ENCODE measurements at places on chromosomes 5 and 9.

DNA sequence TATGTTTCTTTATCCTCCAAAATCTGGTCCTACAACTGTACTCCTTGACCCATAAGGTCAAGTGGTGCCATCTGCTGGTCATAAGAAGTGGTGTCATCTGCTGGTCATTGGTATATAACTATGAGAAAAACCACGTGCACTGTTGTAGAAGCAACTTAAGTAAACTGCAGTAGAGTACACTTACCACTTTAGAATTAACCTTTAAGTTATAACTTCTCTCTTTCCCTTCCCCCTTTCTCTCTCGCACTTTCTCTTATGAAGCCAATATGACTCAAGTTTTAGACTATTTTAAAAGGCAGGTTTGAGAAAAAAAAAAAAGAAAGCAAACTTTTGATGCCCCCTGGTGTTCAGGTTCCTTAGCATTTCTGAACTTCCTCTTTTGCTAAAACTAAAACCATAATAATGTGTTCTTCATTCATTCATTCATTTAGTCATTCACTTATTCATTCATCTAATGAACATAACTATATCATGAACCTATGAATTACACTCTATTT is 12.8 kb upstream of the MTAP start:
- no peak for DNase-seq

DNA sequence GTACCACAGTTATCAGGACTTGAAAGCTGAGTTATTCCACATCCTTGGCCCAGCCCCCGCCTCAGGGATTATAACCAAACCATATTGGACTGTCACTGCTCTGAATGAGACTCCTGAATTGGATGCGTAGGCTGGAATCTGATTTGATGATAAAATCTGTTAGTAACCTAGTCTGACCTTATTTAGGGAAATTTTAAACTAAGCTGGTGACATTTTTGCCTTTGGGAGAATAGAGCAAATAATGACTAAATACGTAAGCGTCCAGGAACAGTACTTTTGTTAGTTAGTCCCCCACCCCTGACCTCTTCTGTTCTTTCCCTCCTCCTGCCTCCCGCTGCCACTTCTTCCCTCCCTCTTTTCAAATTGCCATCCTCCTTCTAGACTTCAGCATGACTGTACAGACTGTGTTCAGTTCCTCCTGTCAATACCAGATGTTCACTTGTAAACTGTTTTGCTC is 92.6 kb downstream of the TLE4 start:
- DNase-seq: no peak

DNA sequence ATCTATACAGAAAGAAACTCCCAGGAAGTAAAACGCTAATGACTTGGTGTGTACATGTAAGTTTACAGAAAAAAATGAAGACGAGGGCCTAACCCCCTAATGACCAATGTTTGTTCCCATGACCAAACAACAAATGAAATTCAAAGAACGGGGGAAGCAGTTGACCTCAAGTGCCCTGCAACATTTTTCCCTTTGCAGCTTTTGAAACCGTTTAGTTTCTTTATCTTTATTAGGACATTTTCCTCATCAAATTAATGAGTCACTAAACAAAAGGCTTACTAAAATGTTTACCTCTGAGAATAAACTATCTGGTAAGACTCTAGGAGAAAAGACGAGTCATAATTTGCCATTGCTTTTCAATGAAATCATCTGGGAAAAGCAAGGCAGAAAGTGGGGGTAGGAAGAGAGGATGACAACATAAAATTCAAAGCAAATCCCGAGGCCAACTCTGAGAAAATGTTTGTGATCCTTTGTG is 57.4 kb downstream of the LHFPL2 start:
- no peak for DNase-seq

DNA sequence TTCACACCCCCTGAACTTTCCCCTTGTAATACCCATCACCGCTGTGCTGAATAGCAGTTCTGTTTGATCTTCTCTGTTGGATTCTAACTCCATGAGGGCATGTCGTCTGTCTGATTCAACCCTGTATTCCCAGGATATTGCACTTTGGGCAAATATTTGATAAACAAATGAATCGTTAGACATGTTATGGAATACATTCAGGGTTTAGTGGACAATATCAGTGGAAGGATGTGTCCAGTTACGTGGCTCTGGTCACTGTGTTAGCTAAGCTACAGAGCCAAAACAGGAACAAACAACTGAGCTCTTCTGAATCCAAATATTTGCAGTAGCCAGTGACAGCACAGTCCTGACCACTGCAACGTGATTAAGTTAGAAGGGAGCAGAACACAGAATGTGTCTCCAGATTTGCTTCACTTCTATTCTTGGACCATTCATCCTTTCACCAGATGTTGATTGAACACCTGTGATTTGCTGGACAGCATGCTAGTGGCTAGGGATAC is 13.2 kb downstream of the ANGPTL2 start:
- no peak for DNase-seq

DNA sequence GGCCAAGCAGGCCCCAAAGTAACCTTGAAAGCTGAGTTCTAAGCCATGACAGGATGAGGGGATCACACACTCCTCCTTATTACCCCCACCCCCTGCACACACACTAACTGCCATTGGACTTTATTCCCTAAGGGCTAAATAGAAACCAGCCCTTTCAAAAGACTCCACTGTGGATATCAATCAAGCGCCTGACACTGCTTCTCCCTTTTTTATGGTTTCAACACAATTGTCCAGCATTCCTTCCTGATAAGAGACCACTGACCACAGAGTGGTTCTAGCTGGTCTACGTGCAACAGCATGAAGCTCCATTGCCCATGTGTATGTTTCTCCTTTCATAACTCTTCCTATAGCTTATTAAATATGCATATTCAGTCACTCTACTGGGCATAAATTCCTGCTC is 34.7 kb downstream of the PAEP start:
- no peak for DNase-seq

GRCh38 chr9:5582835-5583195 is 46.1 kb upstream of the RIC1 start:
- no peak for DNase-seq

- DNase-seq: no peak
Observed at GRCh38 chr5:135426102-135427082, 20.8 kb downstream of the DCANP1 start.

DNA sequence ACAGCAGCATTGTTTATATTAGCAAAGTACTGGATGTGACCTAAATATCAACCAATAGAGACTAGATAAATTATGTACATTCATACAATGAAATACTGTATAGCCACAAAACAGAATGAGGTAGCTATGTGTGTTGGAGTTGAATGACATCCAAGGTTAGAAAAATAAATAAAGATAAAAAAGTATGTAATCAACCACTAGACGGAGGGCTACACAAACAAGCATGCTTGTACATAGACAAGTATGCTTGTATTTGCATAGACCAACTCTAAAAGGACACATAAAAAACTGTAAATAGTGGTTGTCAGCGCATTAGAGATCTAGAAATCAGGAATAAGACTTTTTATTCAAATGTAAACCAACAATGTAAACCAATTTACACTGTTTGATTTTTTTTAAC is 3.0 kb downstream of the FEM1C start:
- DNase-seq: no peak

GRCh38 chr5:75433814-75434506 is 77.5 kb downstream of the CERT1 start:
- no peak for DNase-seq

- no peak for DNase-seq
Observed at GRCh38 chr9:131695366-131695765, 44.5 kb downstream of the RAPGEF1 start.

DNA sequence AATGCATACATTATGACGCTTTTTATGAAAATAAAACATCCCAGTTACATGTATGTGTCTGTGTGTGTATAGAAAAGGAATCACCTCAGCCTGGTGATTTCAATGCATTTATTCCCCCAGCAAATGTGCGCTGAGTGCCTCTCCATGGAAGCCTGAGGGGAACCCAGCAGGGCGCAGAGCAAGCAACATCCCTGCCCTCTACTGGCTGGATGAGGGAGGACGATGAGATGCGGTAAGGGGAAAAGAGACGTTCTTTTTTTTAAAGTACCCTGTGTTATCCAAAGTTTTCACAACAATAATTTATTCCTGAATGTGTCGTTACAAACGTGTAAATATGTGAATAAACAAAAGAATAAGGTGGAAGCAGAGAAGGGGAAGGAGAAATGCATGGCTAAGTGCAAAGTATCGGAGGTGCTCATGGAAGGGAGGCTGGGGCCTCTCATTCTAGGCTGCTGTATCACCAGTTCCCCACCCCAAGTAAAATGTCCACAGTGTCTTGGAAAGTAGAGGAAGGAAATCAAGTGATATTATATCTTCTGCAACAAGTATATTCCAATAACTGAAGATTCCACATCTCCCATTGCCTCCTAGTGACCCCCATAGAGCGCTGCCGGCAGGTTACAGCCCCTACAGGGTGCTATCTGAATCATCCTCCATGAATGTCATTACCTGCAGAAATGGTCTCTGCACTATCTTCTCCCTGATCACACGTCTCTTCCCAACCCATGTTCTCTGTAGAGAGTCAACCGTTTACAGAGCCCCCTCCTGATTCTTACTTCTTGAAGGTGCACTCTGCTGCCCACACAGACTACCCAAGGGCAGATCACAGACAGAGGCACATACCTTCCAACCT is 13.0 kb upstream of the ABLIM3 start:
- no peak for DNase-seq

DNA sequence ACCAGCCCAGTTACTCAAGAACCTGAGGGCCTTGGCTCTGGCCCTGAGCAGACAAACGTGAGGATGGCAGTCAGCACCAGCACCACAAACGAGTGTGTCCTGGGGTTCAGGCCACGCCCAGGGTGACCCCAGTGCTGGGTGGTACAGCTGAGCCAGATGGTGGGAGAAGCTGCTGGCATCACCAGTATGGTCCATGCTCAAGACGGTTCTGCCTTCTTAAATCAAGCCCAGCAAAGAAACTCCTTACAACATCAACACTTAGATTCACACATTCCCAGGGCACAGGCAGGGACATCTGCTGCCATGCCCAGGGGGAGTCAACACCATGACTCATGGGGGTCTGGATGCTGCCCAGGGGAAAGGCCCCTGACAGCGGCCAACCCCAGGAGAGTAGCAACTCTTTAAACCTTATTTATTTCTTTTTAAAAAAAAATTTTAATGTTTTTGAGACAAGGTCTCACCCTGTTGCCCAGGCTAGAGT is 31.3 kb downstream of the IPPK start:
- DNase-seq: no peak

GRCh38 chr9:107221321-107221720 is 61.8 kb upstream of the RAD23B start:
- no peak for DNase-seq

GRCh38 chr5:16712620-16713019 is 95.8 kb upstream of the RETREG1 start:
- DNase-seq: no peak

DNA sequence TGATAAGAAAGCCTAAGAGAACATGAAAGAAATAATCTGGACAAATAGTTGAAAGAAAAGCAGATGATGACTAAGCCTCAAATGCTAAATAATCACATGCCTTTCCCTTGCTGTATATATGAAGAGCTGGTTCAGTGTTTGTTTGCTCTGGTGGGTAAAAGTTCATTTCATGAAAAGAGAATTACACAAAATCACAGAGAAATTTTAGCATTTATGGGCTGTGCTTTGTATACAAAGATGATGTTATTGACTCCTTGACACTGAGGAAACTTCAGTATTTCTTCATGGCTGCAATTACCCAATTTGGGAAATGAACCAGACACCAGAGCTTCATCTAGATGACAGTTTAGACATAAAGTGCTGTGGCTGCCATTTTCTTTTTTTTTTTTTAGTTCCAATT is 527.2 kb downstream of the NR2F1-AS1 start:
- DNase-seq: no peak

DNA sequence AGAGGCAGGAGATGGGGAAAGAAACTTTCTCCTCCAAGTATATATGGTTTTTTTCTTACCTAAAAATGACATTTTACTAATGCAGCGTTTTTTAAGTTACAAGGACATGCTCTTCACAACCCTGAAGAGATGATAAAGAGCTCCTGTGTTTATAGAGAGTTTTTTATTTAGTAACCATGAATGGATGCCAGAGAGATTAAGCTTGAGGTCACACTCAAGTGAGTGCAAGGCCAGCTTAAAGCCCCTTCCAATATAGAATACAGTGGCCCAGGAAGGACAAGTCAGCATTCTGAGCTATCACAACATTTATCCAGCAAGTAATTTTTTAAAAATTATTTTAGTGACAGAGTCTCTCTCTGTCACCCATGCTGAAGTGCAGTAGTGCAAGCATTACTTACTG is 6.7 kb upstream of the HAVCR2 start:
- no peak for DNase-seq

DNA sequence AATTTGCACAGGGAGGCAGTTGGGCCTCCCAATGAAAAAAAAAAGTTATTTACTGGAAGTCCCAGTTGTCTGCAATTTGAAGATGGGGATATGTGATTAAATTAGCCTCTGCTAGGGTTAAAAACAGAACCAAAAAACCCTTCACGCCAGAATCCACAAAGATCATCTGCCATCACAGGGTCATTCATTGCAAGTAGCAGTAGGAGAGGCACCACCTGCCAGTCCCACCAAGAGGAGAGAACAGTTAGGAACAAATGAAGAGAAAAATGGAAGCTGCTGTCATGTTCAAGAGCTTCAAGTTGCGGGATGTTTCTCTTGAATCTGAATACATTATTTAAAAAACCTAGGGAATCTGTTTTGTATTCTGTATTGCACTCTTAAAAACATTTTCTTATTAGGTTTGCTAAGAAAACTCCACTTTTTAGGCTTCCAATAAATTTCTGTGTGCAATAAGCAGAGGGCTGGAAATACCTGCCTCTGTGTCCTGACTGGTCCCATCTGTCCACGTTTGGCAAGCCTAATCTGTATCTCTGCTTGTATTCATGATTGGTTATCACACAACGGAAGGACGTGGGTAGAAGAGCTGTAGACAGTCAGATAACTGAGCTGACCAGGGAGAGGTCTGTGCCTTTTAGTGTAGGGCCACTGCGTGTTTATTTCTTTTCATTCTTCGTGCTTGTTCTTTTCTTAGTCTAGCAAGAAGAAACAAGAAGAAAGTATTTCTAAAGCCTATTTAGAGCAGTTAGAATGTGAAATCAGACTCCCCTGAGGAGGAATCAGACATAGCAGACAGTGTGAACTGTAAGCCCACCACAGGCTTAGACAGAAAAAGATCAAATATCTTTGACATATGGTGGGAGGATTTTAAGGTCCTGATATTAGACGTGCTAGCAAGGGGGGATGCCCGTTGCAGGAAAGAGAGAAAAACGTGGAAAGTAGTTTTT is 630.6 kb upstream of the SEMA6A start:
- no peak for DNase-seq

DNA sequence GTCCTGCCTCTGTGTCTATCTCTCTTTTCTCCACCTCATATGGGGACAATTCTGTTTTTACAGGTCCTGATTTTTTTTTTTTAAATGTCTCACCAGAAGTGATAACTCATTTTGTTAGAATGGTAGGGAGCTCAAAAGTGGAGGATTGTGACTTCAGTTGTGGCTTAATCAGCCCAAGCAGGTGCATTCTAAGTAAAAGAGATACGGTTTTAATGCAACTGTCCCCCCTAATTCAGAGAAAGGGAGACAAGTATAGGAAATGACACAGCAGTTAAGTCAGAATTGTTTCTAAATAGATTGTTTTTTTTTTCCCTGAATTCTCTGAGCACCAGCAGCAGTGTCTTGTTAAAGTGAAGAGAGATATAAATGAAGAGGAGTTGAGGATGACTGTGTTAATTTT is 24.5 kb downstream of the MAST4 start:
- DNase-seq: no peak

Data from stimulated activated CD8-positive, alpha-beta memory T cell treated with anti-CD3 and anti-CD28 coated beads, Interleukin-7, amount 100 ng/mL, for 24 hours (primary cell).